ENCODE measurements at places on chromosomes 13 and 19. TPM values are rescaled to one million over a fixed set of nuclear protein-coding genes. Genes with fewer than 3 reads are reported as not detected.
A peak's percentile ranks its signal among the peaks of the same experiment; 100 is the strongest.

- no peak overlapping the region for H3K4me3 ChIP-seq
- no peaks in the 10 kb centered on the region for H3K36me3 ChIP-seq
- H3K27me3 ChIP-seq: no peaks in the 10 kb centered on the region
- no peak for DNase-seq
- no peaks in the 10 kb centered on the region for H3K4me1 ChIP-seq
Measured at GRCh38 chr13:39486758-39487157, 116.2 kb downstream of the LHFPL6 start.

- H3K4me3 ChIP-seq: no peak overlapping the region
- no peaks in the 10 kb centered on the region for H3K36me3 ChIP-seq
Measured at GRCh38 chr19:47296036-47296435, 13.6 kb upstream of the C5AR1 start.

- no peak overlapping the region for H3K27ac ChIP-seq
- DNase-seq: no peak
- no peaks in the 10 kb centered on the region for H3K27me3 ChIP-seq
- peaks cover 25% of the 10 kb centered on the region for H3K4me1 ChIP-seq
Measured at GRCh38 chr19:35431145-35431807, 16.8 kb upstream of the FFAR2 start.

- peaks cover 17% of the 10 kb centered on the region for H3K4me1 ChIP-seq
- H3K27me3 ChIP-seq: peaks cover 12% of the 10 kb centered on the region
- DNase-seq: no peak
- H3K4me3 ChIP-seq: no peak overlapping the region
Measured at GRCh38 chr19:35144600-35145436, 1.8 kb downstream of the FXYD7 start.

- no peaks in the 10 kb centered on the region for H3K27me3 ChIP-seq
- no peaks in the 10 kb centered on the region for H3K36me3 ChIP-seq
- H3K27ac ChIP-seq: no peak overlapping the region
- H3K4me1 ChIP-seq: no peaks in the 10 kb centered on the region
- H3K4me3 ChIP-seq: no peak overlapping the region
Measured at GRCh38 chr13:24194447-24194846, 33.9 kb downstream of the SPATA13 start.

The ZNF554 gene
- total RNA-seq: 4.7 TPM

The BABAM1 gene
- 67.9 TPM for total RNA-seq

GRCh38 chr13:45055902-45056648 is 64.2 kb upstream of the GTF2F2 start:
- no peak overlapping the region for H3K27ac ChIP-seq
- H3K36me3 ChIP-seq: no peaks in the 10 kb centered on the region
- no peaks in the 10 kb centered on the region for H3K27me3 ChIP-seq

DNA sequence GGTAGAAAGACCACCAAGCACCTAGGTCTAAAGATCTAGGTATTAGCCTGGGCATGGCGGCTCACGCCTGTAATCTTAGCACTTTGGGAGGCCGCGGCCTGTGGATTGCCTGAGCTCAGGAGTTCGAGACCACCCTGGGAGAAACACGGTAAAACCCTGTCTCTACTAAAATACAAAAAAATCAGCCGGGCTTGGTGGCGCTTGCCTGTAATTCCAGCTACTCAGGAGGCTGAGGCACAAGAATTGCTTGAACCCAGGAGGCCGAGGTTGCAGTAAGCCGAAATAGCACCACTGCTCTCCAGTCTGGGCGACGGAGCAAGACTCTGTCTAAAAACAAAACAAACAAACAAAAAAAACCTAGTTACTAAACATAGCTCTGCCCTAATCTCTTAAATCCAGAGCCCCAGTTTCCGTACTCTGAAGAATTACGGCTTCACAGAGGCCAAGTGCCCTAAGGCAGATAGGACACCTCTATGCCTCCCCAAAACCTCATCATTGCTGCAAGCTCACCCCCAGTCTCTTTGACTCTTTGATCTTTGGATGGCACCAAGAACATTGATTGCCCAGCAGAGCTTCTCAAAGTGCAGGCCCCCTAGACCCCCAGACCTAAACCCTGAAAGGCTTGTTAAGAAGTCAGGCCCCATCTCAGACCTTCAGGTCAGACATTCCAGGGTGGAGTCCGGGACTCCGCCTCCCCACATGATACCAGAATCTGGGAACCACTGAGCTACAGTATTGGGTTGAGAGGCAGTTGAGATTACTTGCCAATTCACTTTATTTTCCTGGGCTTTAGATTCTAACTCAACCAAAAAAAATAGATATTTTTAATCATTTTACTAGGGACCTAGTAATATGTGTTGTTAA is 2.8 kb downstream of the COL4A2 start:
- no peaks in the 10 kb centered on the region for H3K36me3 ChIP-seq
- H3K27me3 ChIP-seq: peaks cover 25% of the 10 kb centered on the region
- peak overlapping the region; percentile 89 for H3K27ac ChIP-seq
- H3K4me1 ChIP-seq: peaks cover 27% of the 10 kb centered on the region

DNA sequence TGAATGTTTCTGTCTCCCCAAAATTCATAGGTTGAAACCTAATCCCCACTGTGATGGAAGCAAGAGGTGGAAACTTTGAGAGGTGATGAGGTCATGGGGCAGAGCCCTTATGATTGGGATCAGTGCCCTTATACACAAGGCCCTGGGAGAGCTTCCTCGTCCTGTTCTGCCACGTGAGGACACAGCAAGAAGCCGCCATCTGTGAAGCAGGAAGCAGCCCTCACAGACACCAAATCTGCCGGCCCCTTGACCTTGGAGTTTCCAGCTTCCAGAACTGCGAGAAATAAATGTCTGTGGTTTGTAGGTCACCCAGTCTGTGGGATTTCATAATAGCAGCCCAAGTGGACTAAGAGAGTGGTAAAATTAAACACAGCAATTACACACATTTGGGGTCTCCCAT is 737.4 kb downstream of the UQCRFS1 start:
- no peaks in the 10 kb centered on the region for H3K36me3 ChIP-seq
- H3K4me3 ChIP-seq: no peak overlapping the region
- no peaks in the 10 kb centered on the region for H3K4me1 ChIP-seq
- no peak overlapping the region for H3K27ac ChIP-seq
- H3K27me3 ChIP-seq: no peaks in the 10 kb centered on the region

The KLK5 gene
- not detected for total RNA-seq

- H3K27me3 ChIP-seq: no peaks in the 10 kb centered on the region
- peaks cover 64% of the 10 kb centered on the region for H3K36me3 ChIP-seq
- no peak overlapping the region for H3K27ac ChIP-seq
Measured at GRCh38 chr19:17576758-17577456, 21.5 kb downstream of the COLGALT1 start.

- no peak overlapping the region for H3K4me3 ChIP-seq
- no peaks in the 10 kb centered on the region for H3K4me1 ChIP-seq
- no peaks in the 10 kb centered on the region for H3K27me3 ChIP-seq
- H3K36me3 ChIP-seq: no peaks in the 10 kb centered on the region
Measured at GRCh38 chr13:98284679-98285078, 107.6 kb upstream of the RNF113B start.

The SPACA4 gene
- 0.98 TPM for total RNA-seq

GRCh38 chr13:23609414-23609760 is 39.2 kb downstream of the TNFRSF19 start:
- H3K4me3 ChIP-seq: peak overlapping the region; percentile 14
- no peaks in the 10 kb centered on the region for H3K27me3 ChIP-seq
- H3K27ac ChIP-seq: peak overlapping the region; percentile 49
- no peak for DNase-seq
- H3K4me1 ChIP-seq: peaks cover 36% of the 10 kb centered on the region
- no peaks in the 10 kb centered on the region for H3K36me3 ChIP-seq

- H3K4me1 ChIP-seq: peaks cover 15% of the 10 kb centered on the region
- DNase-seq: no peak
- H3K36me3 ChIP-seq: no peaks in the 10 kb centered on the region
- H3K27ac ChIP-seq: no peak overlapping the region
- no peaks in the 10 kb centered on the region for H3K27me3 ChIP-seq
- H3K4me3 ChIP-seq: no peak overlapping the region
Measured at GRCh38 chr13:98981369-98982080, 3.7 kb upstream of the DOCK9 start.

DNA sequence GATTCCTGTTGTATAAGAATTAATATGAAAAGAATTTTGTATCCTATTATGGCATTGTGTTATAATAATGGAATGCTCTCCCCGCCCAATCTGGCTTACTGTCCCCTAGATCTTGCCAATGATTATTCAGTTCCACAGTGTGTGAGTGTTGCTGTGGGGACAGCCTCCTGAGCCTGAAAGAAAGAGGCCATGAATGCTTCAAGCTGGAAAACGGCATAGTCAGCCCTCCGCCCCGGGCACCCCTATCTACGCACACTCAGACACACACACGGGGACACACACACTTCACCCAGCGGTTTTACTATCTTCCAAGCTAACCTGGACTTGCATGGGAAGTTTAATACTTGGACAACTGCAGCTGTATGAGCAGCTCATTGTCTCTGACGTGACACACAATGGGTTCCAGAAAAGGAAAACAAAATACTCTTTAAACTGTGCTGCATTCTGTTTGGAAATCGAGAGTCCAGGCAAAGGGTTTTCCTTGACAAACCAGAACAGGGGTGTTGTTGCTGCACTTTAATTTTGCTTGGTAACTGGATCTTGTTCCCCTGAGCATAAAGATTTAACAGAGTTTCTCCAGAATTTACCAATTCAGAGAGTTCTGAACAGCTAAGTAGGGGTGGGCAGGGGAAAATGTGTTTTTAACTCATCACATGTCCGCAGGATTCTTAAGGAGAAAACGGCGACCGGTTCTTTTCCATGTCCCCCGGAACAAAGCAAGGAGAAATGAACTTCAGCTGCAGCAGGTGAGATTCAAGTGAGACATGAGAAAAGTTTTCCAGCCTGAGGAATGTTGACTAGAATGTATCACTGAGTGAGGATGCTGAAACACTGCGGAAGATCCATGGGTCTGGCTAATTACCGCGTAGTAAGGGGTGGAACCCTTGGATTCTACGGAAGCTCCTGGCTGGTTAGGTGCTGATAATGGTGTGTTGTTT is 472.9 kb downstream of the FOXO1 start:
- peaks cover 28% of the 10 kb centered on the region for H3K4me1 ChIP-seq
- H3K27ac ChIP-seq: peak overlapping the region; percentile 78
- H3K4me3 ChIP-seq: no peak overlapping the region

GRCh38 chr13:70784207-70784989 is 676.1 kb upstream of the KLHL1 start:
- no peak for DNase-seq
- H3K4me1 ChIP-seq: no peaks in the 10 kb centered on the region
- H3K27ac ChIP-seq: no peak overlapping the region
- no peaks in the 10 kb centered on the region for H3K27me3 ChIP-seq
- no peak overlapping the region for H3K4me3 ChIP-seq

DNA sequence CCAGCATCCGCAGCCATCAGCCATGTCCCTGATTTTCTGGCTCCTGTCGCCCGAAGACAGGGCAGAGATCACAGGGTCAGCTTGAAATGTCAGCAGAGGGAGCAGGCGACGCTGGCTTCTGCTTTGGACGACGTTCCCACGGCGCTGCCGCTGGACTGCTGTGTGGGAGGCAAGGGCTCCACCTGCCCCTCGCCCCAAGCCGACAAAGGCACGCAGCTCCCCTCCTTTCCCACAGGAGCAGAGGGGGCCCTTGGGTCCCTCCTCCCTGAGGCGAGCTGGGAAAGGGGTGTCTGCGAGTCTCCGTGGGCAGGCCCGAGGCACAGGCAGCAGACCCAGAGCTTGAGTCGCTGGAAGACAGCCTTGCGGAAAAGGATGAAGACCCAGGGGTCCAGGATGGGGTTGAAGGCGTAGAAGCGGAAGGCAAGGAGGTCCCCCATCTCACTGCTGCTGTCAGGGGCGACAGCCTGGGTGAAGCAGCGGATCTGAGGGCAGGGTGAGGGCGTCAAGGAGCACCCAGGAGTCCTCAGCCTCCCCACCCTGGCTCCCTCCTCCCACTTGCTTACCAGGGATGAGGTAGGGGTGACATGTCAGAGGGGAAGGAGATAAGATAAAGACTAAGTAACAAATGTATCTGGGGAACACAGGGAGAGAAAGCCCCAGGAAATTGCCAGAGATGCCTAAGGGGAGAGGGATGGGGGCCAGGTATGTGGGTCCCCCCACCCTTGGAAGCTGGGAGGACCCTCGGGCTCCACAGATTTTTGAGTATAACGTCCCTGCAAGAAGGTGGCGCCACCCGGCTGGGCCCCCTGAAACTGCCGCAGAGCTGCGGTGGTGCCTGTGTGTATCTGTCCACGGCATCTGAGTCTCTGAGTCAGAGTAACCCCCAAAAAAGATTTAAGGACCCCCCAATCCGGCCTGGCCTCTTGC is 3.4 kb downstream of the PTGIR start:
- DNase-seq: no peak
- H3K4me3 ChIP-seq: peak overlapping the region; percentile 43
- peaks cover 49% of the 10 kb centered on the region for H3K4me1 ChIP-seq
- H3K36me3 ChIP-seq: no peaks in the 10 kb centered on the region
- no peaks in the 10 kb centered on the region for H3K27me3 ChIP-seq
- H3K27ac ChIP-seq: peak overlapping the region; percentile 60

The CHMP2A gene
- 96.5 TPM for total RNA-seq

The TYK2 gene
- 140 TPM for total RNA-seq

The RNF17 gene
- not detected for total RNA-seq

GRCh38 chr13:41004875-41005693 is 14.0 kb downstream of the ELF1 start:
- peaks cover 48% of the 10 kb centered on the region for H3K4me1 ChIP-seq
- H3K27ac ChIP-seq: no peak overlapping the region
- H3K36me3 ChIP-seq: no peaks in the 10 kb centered on the region
- no peak overlapping the region for H3K4me3 ChIP-seq

GRCh38 chr13:49466292-49466838 is 22.3 kb downstream of the SETDB2 start:
- no peak for DNase-seq
- H3K27me3 ChIP-seq: no peaks in the 10 kb centered on the region
- H3K4me3 ChIP-seq: no peak overlapping the region
- H3K27ac ChIP-seq: no peak overlapping the region
- peaks cover 82% of the 10 kb centered on the region for H3K36me3 ChIP-seq

DNA sequence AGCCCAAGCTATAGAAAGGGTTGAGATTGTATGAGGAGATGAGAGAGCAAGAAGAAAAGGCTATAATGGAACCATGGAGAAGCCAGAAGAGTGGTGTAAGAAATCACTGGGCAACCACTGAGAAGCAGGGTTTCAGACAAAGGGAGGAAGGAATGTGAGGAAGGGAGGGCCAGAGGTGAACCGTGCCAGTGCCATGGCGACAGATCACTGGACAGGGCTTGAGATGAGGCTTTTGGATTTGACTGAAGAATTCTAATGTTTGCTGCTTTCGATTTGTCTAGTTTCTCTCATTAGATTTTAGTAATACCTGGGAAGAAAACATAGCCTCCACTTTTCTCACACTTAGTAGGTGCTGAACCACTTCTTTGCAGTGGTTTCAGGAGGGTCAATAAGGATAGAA is 6.3 kb upstream of the GPR183 start:
- H3K4me1 ChIP-seq: peaks cover 24% of the 10 kb centered on the region
- H3K27me3 ChIP-seq: no peaks in the 10 kb centered on the region
- no peak for DNase-seq
- H3K36me3 ChIP-seq: no peaks in the 10 kb centered on the region
- peak overlapping the region; percentile 40 for H3K27ac ChIP-seq
- no peak overlapping the region for H3K4me3 ChIP-seq

GRCh38 chr13:36992362-36992761 is 6.8 kb downstream of the ALG5 start:
- peaks cover 80% of the 10 kb centered on the region for H3K36me3 ChIP-seq
- H3K27ac ChIP-seq: no peak overlapping the region
- DNase-seq: no peak
- H3K4me1 ChIP-seq: peaks cover 2% of the 10 kb centered on the region
- H3K27me3 ChIP-seq: no peaks in the 10 kb centered on the region
- H3K4me3 ChIP-seq: no peak overlapping the region
